Cardiac muscle cell (in vitro differentiated cells and primary cell): ENCODE measurements at places on chromosomes 13 and 19. TPM values are rescaled to one million over a fixed set of nuclear protein-coding genes. Genes with fewer than 3 reads are reported as not detected.

GRCh38 chr19:47428177-47428894 lies 9.0 kb upstream of the MEIS3 start:
- peak overlapping the region; percentile 93 for H3K27ac ChIP-seq
- no peaks in the 10 kb centered on the region for H3K36me3 ChIP-seq
- peak overlapping the region; percentile 14 for H3K4me3 ChIP-seq
- no peaks in the 10 kb centered on the region for H3K4me1 ChIP-seq
- peak; percentile 100 for DNase-seq

GRCh38 chr13:38826182-38826813 lies 139.4 kb downstream of the FREM2 start:
- H3K36me3 ChIP-seq: no peaks in the 10 kb centered on the region
- no peak for DNase-seq

- H3K4me1 ChIP-seq: no peaks in the 10 kb centered on the region
- no peak overlapping the region for H3K27ac ChIP-seq
- H3K27me3 ChIP-seq: no peaks in the 10 kb centered on the region
- H3K4me3 ChIP-seq: no peak overlapping the region
Observed at GRCh38 chr13:48320891-48321510, 17.4 kb downstream of the RB1 start.

GRCh38 chr13:60491531-60491930 lies 94.5 kb downstream of the TDRD3 start:
- peaks cover 14% of the 10 kb centered on the region for H3K36me3 ChIP-seq
- no peak overlapping the region for H3K27ac ChIP-seq
- DNase-seq: no peak

DNA sequence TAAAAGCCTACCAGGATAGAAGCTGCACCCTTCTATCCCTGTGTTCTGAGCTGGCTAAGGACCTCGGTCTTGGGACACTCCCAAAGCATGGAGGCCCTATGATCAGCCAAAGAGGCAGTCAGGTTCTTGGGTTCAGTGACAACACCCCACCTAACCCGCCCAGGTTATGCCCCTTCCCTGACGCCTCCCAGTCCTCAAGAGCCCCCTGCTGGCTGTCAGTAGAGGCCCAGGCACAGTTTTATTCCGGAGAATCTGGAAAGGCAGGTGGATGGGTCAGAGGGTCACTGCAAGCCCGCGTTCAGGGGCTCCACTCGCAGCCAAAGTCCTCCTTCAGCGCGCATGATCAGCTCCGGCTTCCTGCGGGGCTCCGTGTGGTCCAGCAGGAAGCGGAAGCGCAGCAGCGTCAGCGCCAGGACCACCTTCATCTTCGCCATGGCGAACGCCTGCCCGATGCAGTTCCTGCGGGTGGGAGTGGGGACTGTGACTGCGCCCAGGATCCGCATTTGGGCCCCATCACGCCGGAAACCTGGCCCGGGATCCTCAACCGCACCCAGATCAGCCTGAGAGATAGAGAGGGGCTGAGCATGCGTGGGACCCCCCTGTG lies 22.3 kb downstream of the OR10H3 start:
- no peak overlapping the region for H3K4me3 ChIP-seq
- H3K27me3 ChIP-seq: no peaks in the 10 kb centered on the region
- no peaks in the 10 kb centered on the region for H3K36me3 ChIP-seq
- no peak for DNase-seq
- H3K27ac ChIP-seq: no peak overlapping the region
- H3K4me1 ChIP-seq: no peaks in the 10 kb centered on the region

DNA sequence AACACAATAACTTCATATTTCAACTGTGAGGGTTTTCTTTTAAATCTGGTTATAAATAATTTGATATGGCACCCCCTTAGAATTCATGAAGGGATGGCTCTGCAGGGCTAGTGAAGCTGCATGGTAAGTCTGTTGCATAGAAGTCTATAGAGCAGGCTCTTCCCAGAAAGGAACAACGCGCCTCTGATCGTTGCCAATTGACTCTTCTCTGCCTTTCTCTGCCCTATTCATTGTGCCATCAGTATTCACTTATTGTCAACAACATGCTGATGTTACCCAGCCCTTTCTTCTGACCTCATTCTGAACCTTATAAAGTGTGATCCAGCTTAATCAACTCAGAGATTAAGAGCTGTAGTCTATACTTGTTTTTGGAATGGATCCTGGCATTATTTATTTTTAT lies 16.3 kb upstream of the DCT start:
- no peak overlapping the region for H3K4me3 ChIP-seq
- no peaks in the 10 kb centered on the region for H3K4me1 ChIP-seq
- H3K27ac ChIP-seq: no peak overlapping the region
- no peak for DNase-seq

GRCh38 chr19:38700350-38700901 lies 43.8 kb downstream of the CAPN12 start:
- H3K36me3 ChIP-seq: peaks cover 22% of the 10 kb centered on the region
- H3K27ac ChIP-seq: peak overlapping the region; percentile 66
- DNase-seq: no peak
- H3K4me1 ChIP-seq: peaks cover 10% of the 10 kb centered on the region
- H3K27me3 ChIP-seq: no peaks in the 10 kb centered on the region

Gene BSG
- 826 and 1,015 TPM in 2 replicates for total RNA-seq

Gene LSR
- total RNA-seq: 40.1 and 63.6 TPM in 2 replicates

Gene ZNF730
- total RNA-seq: 3.4 and 7.8 TPM in 2 replicates

Gene STARD13
- 23.5 and 23.8 TPM in 2 replicates for total RNA-seq

Gene LYL1
- total RNA-seq: 5.6 and 6.3 TPM in 2 replicates

Gene TRAPPC6A
- 67.4 and 123 TPM in 2 replicates for total RNA-seq
